IMR-90 (cell line): ENCODE measurements at places on chromosomes 1 and 21. TPM values are rescaled to one million over a fixed set of nuclear protein-coding genes. Genes with fewer than 3 reads are reported as not detected.
A peak's percentile ranks its signal among the peaks of the same experiment; 100 is the strongest.

DNA sequence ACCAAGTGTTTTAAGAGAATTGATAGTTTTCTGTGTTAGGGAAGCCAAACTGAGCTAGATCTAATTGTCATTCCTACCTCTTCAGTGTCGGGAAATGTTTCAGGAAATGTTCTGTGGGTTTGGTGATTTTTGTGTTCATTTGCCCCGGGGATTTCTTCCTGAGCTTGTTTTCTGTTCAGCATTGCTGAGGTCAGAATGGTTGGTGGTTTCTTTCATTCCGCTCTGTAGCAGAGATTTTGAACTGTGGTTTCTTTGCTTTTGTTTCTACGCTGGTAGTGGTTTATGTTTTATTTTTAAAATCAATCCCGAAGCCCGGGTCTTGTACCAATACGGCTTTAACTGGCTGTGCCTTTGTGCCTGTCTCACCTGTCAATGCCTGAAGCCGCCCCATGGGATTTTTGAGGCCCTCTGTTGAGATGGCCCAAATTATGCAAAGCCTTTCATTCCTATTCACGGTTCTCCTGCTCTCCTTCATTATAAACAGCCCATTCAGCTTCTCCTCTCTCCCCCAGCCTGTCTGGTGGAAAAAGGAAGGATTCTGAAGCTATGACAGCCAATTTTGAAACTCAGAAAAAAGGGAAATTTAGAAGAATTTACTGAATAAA, 417.2 kb upstream of the KAZN start:
- no peaks in the 10 kb centered on the region for H3K4me1 ChIP-seq
- H3K36me3 ChIP-seq, result no peaks in the 10 kb centered on the region
- no peak overlapping the region for H3K27ac ChIP-seq
- H3K27me3 ChIP-seq, result no peaks in the 10 kb centered on the region
- no peak overlapping the region for H3K4me3 ChIP-seq
- no peak for DNase-seq

GRCh38 chr1:38667626-38668025, 191.9 kb downstream of the RRAGC start:
- H3K4me1 ChIP-seq, result no peaks in the 10 kb centered on the region
- H3K27ac ChIP-seq, result no peak overlapping the region
- no peak overlapping the region for H3K4me3 ChIP-seq
- no peak for DNase-seq
- H3K36me3 ChIP-seq, result no peaks in the 10 kb centered on the region

DNA sequence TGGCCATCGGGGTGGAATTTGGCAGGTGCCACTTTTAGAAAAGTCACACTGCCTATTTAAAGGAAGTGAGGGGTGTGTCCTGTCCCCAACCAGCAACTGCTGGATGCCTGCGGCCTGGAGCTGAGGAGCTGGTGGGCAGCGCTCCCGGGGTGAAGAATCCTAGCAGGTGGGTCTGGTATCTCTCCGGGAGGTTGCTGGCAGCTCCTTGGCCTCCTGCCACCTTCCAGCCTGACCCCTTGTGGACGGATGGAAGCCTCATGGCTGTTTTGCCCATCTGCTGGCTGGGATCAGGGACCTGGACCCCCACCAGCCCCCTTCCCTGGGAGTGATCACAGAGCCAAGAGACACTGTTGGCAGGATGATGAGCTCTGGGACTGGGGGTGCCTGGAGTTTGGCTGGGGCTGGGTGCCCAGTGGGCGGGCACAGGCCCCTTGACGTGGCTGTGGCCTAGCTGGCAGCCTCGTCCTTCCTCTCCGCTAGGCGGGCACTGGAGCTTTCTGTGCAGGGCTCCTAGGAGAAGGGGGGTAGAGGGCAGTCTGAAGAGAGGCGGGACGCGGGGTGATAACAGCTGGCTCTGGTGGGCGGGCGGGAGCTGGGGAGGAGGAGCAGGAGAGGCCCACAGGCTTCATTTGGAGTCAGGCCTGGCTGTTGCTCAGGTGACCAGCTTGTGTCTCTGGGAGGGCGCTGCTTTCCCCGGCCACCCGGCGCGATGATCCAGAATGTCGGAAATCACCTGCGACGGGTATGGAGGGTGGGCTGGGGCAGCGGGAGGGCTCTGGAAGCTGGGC, at the start of gene ACOT11:
Gene ACOT11 (plus strand): TSS at position 628 of the 788 bp plus-strand sequence. CDS start 82 bp downstream, at position 710.
- no peaks in the 10 kb centered on the region for H3K36me3 ChIP-seq
- H3K27me3 ChIP-seq, result no peaks in the 10 kb centered on the region
- peak; percentile 66 for DNase-seq
- H3K4me3 ChIP-seq, result no peak within 1 kb of the TSS
- H3K4me1 ChIP-seq, result peaks cover 12% of the 10 kb centered on the region

DNA sequence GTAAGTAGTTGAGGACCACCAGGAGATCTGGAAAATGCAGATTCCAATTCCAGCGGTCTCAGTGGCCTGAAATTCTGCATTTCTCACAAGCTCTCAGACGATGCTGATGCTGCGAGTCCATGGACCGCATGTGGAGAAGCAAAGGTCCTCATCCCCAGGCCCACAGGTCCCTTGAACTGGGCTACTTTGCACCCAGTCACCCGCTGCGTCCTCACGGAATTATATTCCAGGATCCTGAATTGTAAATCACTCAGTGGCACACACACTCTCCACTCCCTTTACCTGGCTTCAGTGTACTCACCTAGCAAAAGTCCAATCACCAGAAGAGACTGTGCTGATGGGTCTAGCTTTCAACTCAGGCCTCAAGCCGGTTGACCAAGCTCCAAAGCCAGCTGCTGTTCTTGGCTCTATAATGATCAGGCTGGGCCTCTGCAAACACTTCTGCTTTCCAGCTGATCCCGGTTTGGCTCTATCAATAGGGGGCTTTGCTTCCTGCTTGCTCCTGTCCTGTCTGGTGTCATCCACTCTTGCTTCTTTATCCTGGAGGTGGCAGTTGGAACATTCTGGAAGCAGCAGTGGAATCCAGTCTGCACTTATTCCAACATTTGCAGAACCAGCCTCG, 904 bp upstream of the RPL22 start:
- H3K4me3 ChIP-seq, result peak overlapping the region; percentile 70
- H3K27me3 ChIP-seq, result no peaks in the 10 kb centered on the region
- DNase-seq, result no peak
- peak overlapping the region; percentile 53 for H3K27ac ChIP-seq
- H3K4me1 ChIP-seq, result peaks cover 4% of the 10 kb centered on the region; the same call in 1 of the 2 replicates

FLG2 gene
- polyA plus RNA-seq, result 0.02 TPM in 1 of 2 replicates, not detected in the other

LRRC8B gene
- 0.44 and 0.74 TPM in 2 replicates for polyA plus RNA-seq

RYR2 gene
- not detected in 2 replicates for polyA plus RNA-seq

NAXE gene
- 60.6 and 61.0 TPM in 2 replicates for polyA plus RNA-seq

ST6GALNAC3 gene
- 0.34 and 0.65 TPM in 2 replicates for polyA plus RNA-seq
